ENCODE measurements at places on chromosomes 1 and 21. TPM values are rescaled to one million over a fixed set of nuclear protein-coding genes. Genes with fewer than 3 reads are reported as not detected.

The CD46 gene
- total RNA-seq = 122 TPM

- no peaks in the 10 kb centered on the region for H3K27me3 ChIP-seq
- no peak overlapping the region for H3K4me3 ChIP-seq
- H3K27ac ChIP-seq = no peak overlapping the region
These were observed 61.8 kb upstream of the DISP3 start for GRCh38 chr1:11417162-11417561.

DNA sequence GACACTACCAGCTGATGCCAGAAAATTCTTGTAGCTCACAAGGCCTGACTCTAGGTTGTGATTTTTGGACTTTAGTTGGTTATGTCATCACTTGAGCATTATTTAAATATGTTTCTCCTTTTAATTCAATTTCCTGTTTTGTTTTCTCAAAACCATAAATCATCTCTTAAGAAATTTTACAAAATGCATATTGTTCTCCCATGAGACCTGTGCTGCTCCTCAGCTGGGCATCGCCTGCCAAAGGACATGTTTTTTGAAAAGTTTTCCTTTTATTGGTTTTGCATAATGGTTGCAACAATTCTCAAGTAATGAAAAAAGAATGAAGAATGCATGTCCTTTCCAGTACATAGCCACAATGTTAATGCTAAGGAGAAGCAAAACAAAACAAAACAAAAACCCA lies 204.7 kb upstream of the LYPLAL1 start:
- no peaks in the 10 kb centered on the region for H3K36me3 ChIP-seq
- DNase-seq = no peak
- no peaks in the 10 kb centered on the region for H3K4me1 ChIP-seq

- DNase-seq = no peak
- no peaks in the 10 kb centered on the region for H3K4me1 ChIP-seq
- no peaks in the 10 kb centered on the region for H3K36me3 ChIP-seq
- H3K27me3 ChIP-seq = no peaks in the 10 kb centered on the region
These were observed 298.9 kb downstream of the DPYD start for GRCh38 chr1:97621955-97622354.

- no peak for DNase-seq
- no peaks in the 10 kb centered on the region for H3K4me1 ChIP-seq
- no peaks in the 10 kb centered on the region for H3K27me3 ChIP-seq
- H3K4me3 ChIP-seq = no peak overlapping the region
These were observed 20.3 kb downstream of the FASLG start for GRCh38 chr1:172679000-172679772.

GRCh38 chr1:183105449-183105848 lies 80.6 kb upstream of the LAMC2 start:
- no peaks in the 10 kb centered on the region for H3K36me3 ChIP-seq
- H3K4me1 ChIP-seq = no peaks in the 10 kb centered on the region
- H3K27me3 ChIP-seq = no peaks in the 10 kb centered on the region
- no peak overlapping the region for H3K27ac ChIP-seq
- no peak for DNase-seq
- no peak overlapping the region for H3K4me3 ChIP-seq

DNA sequence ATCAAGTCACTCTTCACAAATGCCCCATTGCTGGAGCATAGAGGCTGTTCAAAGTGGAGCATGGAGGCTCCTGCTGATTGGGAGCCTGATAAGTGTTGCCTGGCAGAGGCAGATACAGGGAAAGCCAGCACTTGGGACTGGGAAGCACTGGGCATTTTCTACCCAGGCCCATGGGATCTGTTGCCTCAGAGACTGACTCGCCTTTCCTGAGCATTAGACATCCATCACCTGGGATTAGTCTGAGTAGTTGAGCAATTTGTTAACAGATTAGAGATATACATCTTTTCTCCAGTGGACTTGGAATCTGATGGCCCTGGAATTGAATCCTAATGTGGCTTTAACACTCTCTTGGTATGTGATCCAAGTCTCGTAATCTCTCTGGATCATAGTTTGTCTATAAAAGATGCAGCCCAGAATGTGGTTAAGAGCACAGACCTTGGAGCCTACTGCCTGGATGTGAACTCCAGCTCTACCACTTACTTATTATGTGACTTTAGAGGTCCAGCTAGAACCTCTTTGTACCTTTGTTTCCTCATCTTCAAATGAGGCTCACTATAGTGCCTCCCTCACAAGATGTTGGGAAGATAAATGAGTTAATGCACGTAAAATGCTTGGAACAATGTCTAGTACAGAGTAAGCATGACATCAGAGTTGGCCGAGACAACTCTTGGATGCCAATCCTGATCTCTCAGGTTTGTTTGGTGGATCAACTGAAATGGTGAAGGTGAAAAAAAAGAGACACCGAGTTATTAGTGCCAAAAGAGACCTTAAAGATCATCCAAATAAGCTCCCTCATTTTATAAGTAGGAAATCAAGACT lies 38.3 kb upstream of the NRDC start:
- H3K27me3 ChIP-seq = no peaks in the 10 kb centered on the region
- no peaks in the 10 kb centered on the region for H3K4me1 ChIP-seq
- DNase-seq = no peak
- no peak overlapping the region for H3K27ac ChIP-seq

Measured in right lobe of liver (tissue), 6 donors.